Endothelial cell (in vitro differentiated cells): ENCODE measurements at places on chromosomes 11 and 22.

DNA sequence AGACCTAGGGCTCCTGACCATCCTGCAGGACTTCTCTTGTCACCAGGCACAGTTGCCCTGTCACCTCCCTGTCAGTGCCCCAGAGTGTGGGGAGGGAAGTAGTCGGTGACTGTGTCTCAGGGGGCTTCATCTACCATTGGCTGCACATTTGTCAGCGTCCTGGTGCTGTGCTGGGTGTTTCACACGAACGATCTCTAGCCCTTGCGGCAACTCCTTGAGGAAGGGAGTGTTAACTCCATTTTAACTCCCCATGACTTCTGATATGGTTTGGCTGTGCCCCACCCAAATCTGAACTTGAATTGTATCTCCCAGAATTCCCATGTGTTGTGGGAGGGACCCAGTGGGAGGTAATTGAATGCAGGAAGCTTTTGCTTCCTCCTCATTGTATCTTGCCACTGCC lies 7.1 kb downstream of the TSKU start:
- no peak for DNase-seq

GRCh38 chr11:61002598-61002997 lies 31.1 kb downstream of the CD6 start:
- no peak for DNase-seq

- DNase-seq = no peak
Measured at GRCh38 chr11:106021181-106021966, 666 bp downstream of the MSANTD4 start.

DNA sequence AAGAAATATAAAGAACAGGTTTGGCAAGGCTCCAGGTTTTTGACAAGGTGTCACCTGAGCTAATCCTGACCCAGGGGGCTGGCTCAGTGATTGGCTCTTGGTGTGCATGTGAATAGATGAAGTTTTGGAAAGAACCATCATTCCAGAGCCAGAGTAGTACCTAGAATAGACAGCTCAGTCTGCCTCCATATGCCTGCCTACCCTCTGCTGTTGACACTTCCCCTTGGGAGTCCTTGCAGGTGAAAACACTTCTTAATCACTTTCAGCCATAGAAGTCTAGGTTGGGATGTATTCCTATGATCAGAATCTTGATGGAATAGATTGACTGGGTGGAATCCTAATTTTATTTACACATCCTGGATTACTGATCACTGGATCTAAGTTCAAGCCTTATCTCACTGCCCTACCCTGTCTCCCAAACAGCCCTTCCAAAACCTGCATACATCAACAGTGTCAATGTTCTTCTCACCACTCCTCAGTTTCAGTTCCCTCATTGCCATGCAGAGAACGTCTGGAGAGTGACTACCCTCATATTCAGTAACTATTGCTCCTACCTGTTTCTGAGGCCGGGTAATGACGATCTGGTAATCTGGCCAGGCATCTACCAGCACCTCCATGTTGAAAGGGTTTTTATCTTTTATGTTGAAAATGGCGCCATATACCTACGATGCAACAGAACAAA lies 6.7 kb downstream of the GLYATL2 start:
- DNase-seq = no peak

- no peak for DNase-seq
Measured at GRCh38 chr11:128624269-128625175, 37.2 kb upstream of the ETS1 start.

- no peak for DNase-seq
Measured at GRCh38 chr22:28736301-28737155, 5.1 kb downstream of the CHEK2 start.
